ENCODE measurements at places on chromosomes 5 and 9.

DNA sequence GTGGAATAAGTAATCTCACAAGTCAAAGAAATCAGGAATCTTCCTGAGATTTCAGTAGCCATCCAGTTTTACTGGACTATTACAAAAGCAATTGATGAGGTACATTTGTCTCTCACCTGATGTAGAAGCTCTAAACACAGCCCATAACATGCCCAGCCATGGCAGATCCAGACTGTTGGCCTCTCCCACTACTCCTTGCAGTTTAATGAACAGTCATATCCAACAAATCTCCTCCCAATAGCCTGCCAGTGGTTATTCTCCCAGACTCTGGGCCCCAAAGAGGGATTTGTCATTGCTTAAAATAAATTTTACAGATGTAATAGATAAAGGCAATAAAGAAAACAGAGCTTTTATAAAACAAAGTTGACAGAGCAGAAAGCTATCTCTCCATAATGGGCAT, 80.8 kb downstream of the ZNF608 start:
- no peak for DNase-seq

GRCh38 chr9:94882966-94883641, 156.6 kb downstream of the AOPEP start:
- DNase-seq = no peak

GRCh38 chr5:41406424-41406823, 104.0 kb downstream of the PLCXD3 start:
- no peak for DNase-seq

DNA sequence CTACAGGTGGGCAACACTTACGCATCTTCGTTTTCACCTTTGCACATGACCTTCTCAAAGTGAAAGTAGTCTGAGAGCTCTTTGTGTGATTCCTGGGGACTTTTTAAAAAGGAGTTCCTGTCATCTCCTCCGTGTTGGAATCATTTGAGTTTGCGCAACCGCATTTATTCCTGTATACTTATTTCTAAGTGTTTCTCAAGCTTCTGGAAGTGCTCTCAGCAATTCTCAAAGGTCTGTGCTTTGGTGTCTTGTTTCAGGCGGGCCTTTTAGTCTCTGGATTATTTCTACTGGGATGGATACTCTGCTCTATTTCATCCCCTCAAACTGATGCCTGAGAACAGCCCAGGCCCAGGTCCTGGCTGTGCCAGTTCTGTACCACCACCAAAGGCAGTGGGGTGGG, 226.5 kb upstream of the TUT7 start:
- peak; percentile 73 for DNase-seq

GRCh38 chr5:95701074-95701473, 18.3 kb upstream of the SPATA9 start:
- DNase-seq = no peak

DNA sequence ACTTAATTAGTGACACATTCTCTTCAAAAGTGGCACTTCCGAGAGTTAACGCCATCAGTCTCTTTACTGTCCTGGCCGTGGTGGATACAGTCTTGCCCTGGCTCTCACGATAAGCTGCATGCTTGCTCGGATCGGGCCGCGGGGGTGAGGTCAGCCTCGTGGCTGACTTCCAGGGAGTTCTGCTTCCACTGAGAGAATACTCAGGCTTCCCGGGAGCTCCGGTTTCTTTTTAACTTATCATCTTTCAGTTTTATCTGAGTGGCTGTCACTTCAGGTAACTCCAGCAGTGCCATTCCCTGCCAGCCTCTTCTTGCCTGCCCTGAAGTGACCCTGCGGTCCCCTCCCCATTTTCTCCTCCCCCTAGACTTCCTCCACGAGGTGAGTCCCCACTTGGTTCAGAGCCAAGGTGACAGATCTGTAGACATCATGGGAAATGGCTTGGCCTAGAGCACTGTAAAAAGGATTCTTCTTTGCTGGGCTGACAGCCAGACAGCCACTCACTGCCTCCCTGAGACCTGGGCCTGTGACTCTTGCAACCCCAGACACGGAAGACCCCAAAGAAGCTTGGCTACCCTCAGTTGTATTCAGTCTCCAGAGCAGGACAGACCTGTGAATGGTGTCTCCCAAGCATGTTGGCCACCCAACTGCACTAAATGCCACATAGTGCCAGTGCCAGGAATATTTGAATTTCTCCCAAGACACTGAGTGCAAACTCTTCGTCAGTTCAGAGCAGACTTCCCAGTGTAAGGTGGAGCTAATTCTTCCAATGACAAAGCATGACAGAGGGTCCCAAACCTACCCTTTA, 95.1 kb downstream of the DAPK1 start:
- peak; percentile 67 for DNase-seq

DNA sequence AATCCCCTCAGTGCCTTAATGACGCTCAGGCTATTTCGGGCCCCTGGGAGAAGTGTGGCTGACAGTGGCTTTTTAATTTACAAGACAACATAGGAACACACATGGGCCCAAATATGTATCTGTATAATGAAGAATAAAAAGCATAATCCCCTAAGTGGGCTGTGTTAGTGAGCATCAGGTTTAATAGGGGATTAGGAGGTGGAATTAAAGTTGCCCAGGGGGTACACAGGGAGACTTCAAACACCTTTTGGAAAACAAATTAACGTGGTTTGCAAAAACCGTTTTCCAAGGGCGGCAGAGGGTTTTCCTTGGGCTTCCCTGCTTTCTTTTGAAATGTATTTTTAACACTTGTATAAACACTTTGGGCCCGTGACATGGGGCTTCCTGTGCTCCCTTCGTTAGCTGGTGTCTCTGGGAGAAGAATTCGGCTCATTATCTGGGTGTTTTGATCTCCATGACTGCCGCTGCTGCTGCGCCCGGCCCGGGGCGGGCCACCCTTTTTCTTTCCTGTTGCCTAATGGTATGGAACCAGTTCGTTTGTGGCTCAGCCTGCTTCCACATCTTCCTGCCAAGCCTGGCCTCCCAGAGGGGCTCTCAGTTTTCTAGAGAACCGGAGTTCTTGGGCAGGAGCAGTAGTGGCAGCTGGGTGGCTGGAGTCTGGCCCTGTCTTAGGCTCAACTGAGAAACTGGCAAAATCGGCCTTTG, 173.0 kb downstream of the MACROH2A1 start:
- DNase-seq = no peak

DNA sequence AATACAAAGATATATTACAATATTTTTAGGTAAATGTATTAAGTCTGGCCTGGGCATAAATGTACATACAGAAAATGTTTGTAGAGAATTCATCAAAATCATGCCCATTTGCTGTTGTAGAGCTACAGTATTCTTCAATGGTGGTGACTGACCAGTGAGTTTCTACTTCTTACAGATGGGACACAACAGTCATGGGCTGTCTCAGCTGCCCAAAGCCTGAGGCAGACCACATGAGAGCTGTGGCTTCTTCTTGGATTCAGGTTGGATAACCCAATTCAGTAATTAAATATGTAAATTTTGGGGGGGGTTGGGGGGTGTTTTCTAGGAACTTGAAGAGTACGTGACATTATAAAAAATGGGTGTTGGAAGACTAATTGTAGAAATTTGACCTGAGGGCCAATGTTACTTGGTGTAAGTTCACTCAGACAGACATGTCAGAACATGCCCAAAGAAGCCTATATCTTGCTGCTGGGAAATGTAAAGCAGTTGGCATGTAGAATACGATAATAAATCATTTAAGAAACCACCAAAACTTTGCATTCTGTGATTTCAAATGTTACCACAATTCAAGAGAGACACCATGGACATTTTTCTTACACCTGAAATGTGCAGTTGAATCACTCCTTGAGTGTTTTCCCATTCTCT, 17.9 kb downstream of the STARD4 start:
- no peak for DNase-seq

GRCh38 chr9:105141146-105141975, 103.1 kb upstream of the SLC44A1 start:
- DNase-seq = no peak

All from hindlimb muscle (tissue), 1 donor.